Activated naive CD8-positive, alpha-beta T cell treated with anti-CD3 and anti-CD28 coated beads, Interleukin-2, amount 10 ng/mL, durations not matched to agents 7 days and 5 days (primary cell): ENCODE measurements at places on chromosomes 2 and 18. TPM values are rescaled to one million over a fixed set of nuclear protein-coding genes. Genes with fewer than 3 reads are reported as not detected.

NOL4 gene
- not detected for total RNA-seq

TCF23 gene
- not detected for total RNA-seq

FER1L5 gene
- not detected for total RNA-seq

PRSS56 gene
- not detected for total RNA-seq

KCNE4 gene
- not detected for total RNA-seq

HOXD8 gene
- total RNA-seq = not detected

TXNDC2 gene
- total RNA-seq = not detected

TNS1 gene
- total RNA-seq = 21.2 TPM

INPP5D gene
- 129 TPM for total RNA-seq

WIPF1 gene
- 480 TPM for total RNA-seq

ALPP gene
- total RNA-seq = not detected

DCDC2C gene
- not detected for total RNA-seq

MATN3 gene
- not detected for total RNA-seq

MROH2A gene
- total RNA-seq = not detected
